ENCODE measurements at places on chromosomes 6 and 20.

GRCh38 chr6:35181933-35182612, 31.7 kb upstream of the SCUBE3 start:
- DNase-seq: peak; percentile 39

GRCh38 chr20:38537176-38537575, 43.8 kb upstream of the ADIG start:
- DNase-seq: no peak

DNA sequence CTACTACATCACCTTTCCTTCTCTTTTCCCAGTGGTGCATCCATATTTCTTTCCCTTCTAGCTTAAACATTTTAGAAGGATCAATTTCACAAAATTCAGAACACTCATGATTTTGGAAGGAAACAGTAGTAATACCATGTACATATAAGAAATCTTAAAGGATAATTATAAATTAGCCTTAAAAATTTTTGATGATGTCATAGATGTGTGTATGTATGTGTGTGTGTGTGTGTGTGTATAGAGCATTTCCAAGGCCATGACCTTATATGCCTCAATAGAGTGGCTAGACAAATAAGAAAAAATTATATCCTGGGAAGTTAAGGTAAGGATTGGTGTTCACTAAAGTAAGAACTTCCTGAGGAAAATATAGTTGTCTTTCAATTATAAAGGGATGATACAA, 24.1 kb upstream of the HS3ST5 start:
- DNase-seq: no peak

DNA sequence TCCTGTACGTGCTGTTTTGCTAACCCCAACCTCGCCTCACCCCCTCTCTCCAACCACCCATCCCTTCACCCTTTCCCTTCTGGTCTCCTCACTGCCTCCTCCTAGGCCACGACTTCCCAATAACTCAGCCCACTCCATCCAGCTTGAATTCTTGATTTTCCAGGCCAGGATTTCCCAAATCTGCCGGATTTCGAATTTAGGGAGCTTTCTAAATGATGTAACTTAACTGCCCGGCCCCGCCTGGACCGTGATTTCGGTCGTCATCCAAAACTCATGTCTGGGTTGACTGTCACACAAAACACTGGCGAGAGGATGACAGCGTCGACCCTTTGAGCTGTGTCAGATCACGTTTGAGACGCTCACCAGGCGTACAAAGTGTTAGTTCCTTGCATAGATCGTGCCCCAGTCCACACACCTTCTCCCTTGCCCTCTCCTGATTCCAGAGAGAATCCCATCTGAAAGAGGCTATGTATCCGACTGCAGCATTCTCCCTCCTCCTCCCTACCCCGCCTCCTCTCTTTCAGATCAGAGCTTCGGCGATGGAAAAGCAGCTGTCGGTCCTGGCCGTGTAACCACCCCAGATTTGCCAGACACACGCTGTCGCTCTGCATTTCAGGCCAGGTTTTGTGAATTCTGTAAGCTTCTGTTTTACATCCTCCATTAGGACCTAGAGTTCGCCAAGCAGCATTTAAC, 168.2 kb downstream of the GPX5 start:
- DNase-seq: no peak

GRCh38 chr20:47067776-47068175, 173.1 kb downstream of the EYA2 start:
- no peak for DNase-seq

DNA sequence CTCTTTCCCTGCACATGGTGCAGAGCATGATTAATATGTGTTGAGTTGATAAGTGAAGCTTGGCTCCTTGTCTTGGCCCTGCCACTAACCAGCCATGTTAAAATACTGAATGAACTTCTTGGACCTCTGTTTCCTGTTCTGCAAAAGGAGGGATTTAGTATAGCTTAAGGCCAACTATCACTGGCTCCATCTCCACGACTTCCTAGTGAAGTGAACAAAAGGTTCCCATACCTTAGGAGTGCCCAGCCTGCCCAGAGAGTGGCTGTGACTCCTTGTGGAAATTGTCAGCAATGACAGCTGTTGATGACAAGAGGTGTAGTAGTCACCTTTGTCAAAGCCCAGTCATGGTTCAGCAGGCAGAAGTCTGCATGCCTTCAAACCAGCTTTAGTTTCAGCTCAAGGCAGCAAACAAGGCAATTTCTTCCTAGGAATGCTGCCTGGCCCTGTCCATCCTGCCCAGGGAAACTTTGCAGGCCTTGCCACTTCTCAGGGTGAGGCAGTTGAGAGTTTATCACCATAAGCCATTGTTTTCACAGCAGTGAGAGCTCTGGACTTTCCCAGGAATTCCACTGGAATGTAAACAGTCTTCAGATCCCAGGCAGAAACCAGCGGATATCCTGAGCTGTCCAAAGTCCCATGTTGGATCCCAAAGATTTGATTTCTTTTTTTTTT, 169.7 kb upstream of the TNFAIP3 start:
- DNase-seq: no peak

GRCh38 chr6:105400501-105400900, 2.4 kb downstream of the PREP start:
- DNase-seq: no peak

- peak; percentile 75 for DNase-seq
Measured at GRCh38 chr6:123829302-123829953, 25.8 kb downstream of the NKAIN2 start.

- DNase-seq: no peak
Measured at GRCh38 chr6:168988801-168989200, 264.8 kb downstream of the THBS2 start.

GRCh38 chr20:21618759-21619416, 86.6 kb upstream of the PAX1 start:
- DNase-seq: no peak

DNA sequence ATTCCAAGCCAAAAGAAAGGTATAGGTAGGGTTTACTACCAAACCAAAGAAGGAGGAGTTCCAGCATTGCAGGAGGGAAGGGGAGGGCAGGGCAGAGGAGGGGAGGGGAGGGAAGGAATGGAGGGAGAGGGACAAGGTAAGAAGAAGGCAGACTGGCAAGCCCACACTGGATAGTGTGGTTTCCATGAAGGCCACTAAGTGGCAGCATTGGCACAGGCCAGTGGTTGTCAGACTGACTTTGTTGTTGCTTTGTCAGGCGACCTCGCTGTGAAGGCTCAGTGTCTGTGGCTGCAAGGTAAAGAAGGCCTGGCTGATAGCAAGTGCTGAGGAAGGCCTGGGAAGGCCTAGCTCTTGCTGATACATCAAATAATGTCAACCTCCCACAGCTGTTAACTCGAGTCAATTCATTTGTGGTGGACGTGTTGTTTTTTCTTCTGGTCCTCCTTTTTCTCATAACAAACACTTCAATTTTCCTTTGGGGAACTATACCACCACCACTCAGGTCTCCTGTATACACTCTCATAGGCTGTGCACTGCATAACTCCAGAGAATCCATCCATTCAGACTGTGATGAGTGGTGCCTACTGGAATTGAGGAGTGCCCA, 7.7 kb upstream of the ZNF334 start:
- DNase-seq: no peak

DNA sequence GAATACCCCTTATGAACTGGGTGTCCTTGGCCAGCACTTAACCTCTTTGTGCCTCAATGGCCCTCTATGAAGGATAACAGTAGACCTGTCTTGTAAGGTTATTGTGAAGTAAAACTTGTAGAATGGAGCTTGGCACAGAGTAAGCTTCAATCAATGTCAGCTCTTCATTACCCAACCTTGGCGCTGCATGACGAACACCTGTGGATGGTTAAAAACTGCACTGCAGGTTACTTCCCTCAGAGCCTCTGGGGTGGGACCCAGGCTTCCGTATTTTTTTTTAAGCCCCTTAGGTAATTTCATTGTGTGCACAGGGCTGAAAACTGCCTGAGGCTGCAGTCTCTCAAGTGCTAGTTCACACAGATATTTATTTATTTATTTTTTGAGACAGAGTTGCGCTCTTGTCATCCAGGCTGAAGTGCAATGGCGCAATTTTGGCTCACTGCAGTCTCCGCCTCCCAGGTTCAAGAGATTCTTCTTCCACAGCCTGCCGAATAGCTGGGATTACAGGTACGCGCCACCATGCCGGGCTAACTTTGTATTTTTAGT, 42.8 kb upstream of the SLC23A2 start:
- peak; percentile 15 for DNase-seq

DNA sequence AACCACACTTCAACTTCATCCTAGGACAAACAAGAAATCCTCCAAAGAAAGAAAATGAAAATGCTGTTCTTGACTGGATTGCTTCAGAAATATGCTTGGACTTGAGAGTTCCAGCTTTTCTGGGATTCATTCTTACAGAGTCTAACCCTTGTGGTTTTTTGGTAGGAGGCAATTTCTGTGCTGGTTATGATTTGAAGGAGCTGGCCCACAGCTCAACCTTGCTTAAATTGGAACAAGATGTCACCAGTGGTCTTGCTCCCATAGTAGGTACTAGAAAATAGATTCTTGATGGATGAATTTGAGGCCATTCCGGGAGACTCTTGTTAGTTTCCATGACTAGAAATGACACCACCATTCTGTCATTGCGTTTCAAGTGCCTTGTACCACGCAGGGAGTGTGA, 54.3 kb upstream of the BMP6 start:
- no peak for DNase-seq

DNA sequence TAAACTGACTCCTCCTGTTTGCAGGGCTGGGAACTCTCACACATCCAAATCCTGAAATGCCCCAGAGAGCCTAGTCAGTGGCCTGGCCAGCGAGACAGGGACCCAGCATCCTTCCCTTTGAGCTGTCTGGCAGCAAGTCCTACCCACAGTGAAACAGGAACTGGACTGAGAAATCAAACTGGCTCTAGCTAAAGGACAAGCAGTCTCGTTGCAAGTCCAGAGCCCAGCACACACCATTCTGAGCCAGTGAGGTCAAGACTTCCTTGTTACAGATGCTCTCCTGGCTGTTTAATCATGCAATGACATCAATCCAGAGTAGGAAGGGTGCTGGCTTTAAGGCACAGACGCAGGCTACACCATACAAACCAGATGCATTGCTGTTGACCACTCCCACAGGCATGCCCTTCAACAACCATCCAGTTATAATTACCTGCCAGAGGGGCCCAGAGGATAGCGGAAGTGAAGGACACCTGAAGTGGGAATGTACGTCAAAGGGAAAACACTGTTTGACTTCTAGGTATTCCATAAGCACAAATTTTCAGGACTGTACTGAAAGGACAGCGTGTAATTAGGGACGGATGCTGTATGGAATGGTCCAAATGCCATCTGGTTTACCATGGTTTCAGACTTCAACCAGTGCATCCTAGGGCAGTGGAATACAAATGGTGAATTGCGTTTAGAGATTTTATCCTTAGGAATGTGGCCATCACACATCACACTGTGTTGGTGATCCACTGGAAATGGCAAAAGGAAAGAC, 114.4 kb downstream of the SLC23A2 start:
- no peak for DNase-seq

DNA sequence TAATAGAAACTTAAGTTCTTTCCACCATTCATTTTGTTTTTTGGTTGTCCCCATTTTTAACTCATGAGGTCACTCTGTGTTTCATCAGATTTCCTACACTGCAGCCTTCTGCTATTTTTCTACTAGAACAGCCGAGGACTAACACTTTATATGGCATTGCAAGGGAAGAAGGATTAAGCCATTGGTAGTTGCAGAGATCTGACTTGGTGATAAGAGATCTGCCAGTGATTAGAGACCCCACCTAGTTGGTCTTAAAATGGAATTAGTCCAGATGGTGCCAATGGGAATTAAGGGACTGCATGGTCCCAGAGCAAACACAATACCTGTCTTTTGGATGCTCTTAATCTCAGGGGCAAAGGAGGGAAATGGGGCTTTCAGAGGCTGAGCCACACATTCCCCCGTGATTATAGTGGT, 125.5 kb upstream of the TMEM170B start:
- no peak for DNase-seq

- DNase-seq: no peak
Measured at GRCh38 chr6:152135755-152136448, 328.4 kb downstream of the ESR1 start.

- no peak for DNase-seq
Measured at GRCh38 chr6:74091136-74091793, 395.3 kb downstream of the CD109 start.

DNA sequence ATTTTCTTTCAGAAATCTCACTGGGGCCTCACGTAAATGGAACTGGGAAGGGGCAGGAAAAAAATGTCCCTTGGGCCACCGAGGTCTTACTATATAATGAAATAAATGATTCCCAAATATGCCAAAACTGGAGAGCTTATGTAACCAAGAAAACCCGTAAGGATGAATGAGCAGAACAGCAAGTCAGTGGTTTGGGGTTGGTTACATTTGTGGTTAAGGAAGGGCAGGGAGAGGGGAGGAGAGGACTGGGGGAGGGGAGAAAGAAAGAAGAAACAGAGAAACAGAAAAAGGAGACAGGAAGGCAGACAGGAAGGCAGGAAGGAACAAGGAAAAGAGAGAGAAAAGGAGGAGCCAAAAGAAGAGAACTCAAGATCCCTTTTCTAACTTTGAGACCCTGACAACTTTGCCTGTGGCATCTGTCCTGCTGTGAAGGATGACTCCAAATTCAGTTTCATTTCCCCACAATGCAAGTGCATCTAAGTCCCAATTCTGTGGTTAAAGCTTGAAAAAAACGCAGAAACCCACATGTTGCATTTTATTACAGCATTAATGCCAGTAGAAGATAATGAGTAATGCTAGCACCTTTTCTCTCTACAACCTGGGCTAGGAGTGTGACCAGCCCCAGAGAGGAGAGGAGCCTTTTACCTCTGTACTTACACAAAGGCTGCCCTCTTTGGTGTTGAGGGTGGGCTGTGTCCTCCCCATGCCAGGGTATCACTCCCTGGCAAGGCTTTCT, 10.8 kb upstream of the ARMC2 start:
- no peak for DNase-seq

DNA sequence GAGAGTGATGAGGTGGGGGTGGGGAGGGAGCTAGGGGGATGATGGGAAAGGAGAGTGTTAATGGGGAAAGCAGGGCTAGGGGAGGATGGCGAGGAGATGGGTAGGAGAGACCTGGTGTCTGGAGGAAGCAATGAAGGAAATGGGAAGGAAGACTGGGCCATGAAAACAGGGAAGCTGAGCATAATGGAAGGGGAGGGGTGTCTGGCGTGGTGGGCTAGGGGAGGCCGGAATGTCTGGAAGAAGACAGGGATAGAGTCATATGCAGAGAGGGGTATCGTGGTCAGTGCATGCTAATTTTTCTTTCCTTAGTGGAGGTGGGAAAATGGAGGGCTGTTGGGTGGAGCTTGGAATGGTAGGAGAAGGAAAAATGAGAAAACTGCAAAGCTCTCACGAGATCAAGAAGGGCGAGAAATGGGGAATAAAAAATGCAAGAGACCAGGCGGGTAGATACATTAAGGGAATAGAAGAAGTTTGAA, 423 bp downstream of the KLHDC3 start:
- peak; percentile 41 for DNase-seq

GRCh38 chr20:17771206-17772004, 71.6 kb downstream of the BANF2 start:
- DNase-seq: peak; percentile 55

- no peak for DNase-seq
Measured at GRCh38 chr6:90411292-90411781, 114.7 kb upstream of the BACH2 start.

All from DMS79 treated with DMSO at 0.1 percent for 48 hours (cell line).